Cortex of kidney (tissue), 1 donor: ENCODE measurements at places on chromosomes 2 and 18.

- no peak for DNase-seq
Observed at GRCh38 chr2:15259356-15259756, 301.8 kb downstream of the NBAS start.

- no peak for DNase-seq
Observed at GRCh38 chr18:9530226-9531009, 55.1 kb downstream of the RALBP1 start.

DNA sequence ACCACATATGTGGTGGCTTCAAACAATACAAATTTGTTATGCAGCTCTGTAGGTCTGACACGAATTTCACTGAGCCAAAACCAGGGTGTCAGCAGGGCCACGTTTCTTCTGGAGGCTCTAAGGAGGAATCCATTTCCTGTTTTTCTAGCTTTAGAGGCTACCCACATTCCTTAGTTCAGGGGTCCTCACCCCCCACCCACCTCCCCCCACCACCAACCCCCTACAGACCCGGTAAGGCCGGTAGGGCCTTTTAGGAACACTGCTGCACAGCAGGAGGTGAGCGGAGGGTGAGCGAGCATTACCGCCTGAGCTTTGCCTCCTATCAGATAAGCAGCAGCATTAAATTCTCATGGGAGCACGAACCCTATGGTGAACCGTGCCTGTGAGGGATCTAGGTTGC lies 10.6 kb upstream of the SLC39A10 start:
- DNase-seq = no peak

- no peak for DNase-seq
Observed at GRCh38 chr2:134642938-134643337, 75.9 kb downstream of the TMEM163 start.

GRCh38 chr2:239259173-239259572 lies 141.6 kb downstream of the HDAC4 start:
- DNase-seq = no peak

DNA sequence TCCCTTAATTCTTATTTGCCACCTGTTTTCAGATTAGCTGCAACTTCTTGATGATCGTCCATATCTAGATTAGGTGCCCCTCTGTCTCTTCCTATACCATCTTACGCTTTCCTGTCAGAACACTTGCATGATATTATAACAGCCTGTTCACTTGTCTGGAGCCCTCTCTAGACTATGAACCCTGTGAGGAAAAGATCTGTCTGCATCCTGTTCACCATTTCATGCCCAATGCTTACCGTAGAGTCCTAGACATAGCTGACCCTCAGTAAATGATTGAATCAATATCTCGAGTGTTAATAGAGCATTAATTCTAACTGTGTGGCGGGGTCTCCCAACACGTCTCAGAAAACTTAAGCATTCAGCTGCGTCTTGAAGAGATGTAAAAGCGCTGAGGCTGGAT lies 31.8 kb upstream of the TMEM17 start:
- DNase-seq = no peak

- no peak for DNase-seq
Observed at GRCh38 chr18:10231220-10231619, 223.2 kb upstream of the APCDD1 start.

- DNase-seq = no peak
Observed at GRCh38 chr2:223865907-223866508, 28.6 kb upstream of the AP1S3 start.

DNA sequence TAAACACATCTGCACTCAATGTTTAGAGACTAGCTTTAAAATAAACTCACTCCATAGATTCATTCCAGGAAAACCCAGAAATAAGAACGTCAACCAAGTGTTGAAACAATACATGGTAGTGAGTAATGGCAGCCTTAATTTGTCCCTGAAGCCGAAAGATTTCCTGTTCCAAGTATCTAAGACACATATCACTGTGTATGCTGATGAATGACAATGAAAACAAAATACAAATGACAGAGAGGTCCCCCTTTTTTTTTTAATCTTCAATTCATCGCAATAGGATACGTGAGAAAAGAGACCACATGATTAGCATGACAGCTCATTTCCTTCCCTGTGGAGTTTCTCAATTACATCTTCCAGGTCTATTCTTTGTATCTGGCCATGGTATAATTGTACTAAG lies 160.5 kb upstream of the STK17B start:
- no peak for DNase-seq

GRCh38 chr2:73050121-73050545 lies 21.4 kb downstream of the SFXN5 start:
- no peak for DNase-seq

- DNase-seq = no peak
Observed at GRCh38 chr2:161384864-161385263, 31.2 kb upstream of the TBR1 start.

- DNase-seq = no peak
Observed at GRCh38 chr2:101546376-101547058, 71.6 kb upstream of the RFX8 start.

GRCh38 chr2:108449410-108450130 lies 564 bp downstream of the GCC2 start:
- DNase-seq = no peak

DNA sequence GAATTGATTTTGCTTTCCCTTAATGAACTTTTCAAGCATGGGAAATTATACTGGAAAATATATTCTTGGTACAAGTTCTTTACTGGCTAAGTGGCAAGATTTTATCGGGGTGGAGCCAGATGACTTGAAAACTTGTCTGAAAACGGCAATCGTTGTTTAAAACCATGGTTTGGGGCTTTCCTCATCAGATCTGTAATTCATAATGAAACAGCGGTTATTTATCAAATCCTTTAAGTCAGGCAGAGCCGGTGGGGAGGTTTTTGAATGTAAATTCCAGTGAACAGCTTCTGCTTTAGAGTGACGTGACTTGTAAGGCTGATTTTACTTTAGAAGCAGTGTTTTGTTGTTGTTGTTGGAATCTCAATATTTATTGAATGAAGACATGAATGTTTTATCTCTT lies 2.6 kb downstream of the SEC11C start:
- DNase-seq = no peak

DNA sequence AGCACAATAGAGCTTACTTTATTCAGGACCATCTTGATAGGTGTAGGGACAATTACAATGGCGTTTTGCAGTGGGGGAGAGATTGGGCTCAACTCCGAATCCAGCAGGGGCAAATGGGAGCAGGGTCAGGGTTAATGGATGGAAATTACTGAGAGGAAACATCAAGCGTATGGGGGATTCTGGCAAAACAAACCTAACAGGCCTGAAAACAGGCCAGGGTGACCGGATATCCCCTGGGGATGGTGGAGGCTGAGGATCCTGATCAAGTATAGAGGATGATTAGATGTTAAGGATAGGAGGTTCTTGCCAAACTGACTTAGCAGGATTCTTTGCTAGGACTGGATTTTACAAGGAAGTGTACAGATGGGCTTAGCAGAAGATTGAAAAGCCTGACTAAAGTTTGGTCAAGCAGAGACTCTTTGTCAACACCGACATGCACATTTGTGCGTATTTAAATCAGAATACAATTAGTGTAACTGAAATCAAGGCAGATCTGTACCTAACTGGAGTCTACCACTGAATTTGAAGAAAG lies 54.5 kb upstream of the GPR45 start:
- DNase-seq = no peak

DNA sequence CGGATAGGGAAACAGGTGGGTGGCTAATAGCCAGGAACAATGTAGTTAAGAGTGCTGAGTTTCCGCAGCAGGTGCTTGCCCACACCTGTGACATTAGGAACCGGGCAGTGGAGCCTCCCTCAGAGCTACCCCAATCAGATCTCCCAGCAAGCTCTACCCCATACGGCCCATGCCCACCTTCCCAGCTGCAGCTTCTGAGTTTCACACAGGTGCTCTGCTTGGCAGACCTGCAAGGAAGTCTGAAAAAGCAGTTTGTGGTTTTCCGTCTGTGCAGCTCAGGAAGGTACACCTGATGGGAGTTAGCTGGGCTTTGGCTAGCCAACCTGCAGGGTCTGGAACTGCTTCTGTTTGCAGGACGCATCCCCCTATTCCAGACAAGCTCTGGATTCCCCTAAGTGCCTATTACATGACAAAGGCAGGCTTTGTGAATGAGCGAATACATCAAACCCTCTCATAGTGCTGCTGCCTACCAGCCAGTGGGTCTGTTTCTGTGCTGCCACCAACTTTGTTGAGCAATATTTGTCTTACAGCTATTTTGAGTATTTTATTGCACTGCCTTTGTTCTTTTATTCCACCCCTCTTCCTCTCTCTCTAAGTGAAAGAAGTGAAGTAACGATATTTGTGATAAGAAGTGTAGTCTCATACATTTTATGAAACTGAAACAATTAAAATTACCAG lies 24.7 kb upstream of the CEP68 start:
- no peak for DNase-seq

GRCh38 chr2:215728504-215729065 lies 284.8 kb downstream of the MREG start:
- no peak for DNase-seq

DNA sequence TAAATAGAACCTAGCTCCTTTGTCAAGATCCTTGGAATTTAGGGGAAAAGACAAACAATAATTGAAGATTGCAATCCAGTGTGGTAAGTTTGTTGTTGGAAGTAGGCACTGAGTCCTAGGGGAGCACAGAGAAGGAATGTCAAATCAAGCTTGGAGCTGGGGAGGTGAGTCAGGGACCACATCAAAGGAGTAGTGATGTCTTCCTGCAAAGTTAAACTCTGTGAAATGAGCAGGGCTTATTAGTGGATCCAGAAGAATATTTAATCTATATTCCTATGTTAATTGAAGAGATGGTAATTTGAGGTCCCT lies 41.7 kb upstream of the NABP1 start:
- no peak for DNase-seq

DNA sequence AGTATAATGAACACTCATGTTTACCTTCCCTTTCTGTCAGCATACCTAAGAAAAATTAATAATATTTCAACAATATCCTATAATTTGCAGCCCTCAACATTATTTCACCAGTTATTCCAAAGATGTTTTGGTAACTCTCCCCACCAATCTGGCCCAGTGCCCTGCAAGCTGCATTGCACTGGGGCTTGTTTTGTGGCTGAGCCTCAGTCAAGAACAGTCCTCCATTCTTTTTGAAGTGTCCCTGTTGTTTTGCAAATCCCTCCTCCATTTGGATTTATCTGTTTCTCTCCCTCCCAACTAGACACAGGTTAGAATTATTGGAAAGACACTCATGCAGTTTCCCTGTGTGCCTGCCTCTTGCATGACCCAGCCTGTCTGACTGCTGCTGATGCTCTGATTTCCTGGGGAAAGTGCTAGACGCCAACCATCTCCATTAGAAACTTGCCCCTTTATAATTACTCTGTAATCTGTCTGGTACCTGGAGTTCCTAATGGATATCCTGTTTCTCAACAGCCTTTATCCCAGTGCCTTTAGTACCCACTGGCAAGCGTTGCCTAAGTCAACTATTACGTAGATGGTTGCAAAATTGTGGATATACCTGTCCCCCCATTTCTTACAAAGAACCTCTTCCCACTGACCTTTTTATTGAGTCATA lies 60.2 kb downstream of the EIF5B start:
- DNase-seq = no peak

- DNase-seq = no peak
Observed at GRCh38 chr2:74029714-74030397, 45.1 kb downstream of the TET3 start.

- no peak for DNase-seq
Observed at GRCh38 chr2:138177693-138178092, 213.4 kb downstream of the HNMT start.

GRCh38 chr2:230227216-230227615 lies 1.7 kb downstream of the SP140 start:
- DNase-seq = no peak

DNA sequence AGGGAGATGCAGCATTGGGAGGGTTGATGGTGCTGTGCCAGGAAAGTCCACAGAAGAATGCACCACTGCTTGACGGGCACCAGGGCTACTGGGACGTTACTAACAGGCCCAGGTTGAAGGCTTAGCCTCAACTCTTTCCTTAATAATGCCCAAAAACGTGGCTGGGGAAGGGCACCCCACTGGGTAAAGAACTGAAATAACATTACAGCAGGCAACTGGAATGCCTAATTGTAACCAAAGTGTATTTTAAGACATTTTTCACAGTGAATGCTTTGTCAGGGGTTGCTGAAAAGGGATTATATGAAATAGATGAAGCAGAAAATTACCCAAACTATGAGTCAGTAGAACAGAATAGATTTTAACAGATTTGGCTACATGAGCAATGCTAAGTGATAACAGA lies 191.3 kb downstream of the CMPK2 start:
- DNase-seq = no peak

DNA sequence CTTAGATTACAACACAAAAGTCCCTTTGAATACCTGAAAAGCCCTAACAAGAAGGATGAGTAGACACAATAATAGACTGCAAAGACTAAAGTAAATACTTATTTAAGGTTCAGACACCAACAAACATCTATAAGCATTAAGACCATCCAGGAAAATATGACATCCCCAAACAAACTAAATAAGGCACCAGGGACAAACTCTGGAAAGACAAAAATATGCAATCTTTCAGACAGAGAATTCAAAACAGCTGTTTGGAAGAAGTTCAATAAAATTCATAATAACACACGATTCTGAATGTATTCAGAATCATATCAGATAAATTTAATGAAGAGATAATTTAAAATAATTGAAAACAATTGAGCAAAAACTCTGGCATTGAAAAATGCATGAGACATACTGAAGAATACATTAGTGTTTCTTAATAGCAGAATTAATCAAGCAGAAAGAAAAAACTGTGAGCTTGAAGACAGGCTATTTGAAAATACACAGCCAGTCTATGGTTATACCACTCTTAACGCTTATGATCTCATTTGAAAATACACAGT lies 1388.8 kb downstream of the DSC3 start:
- DNase-seq = no peak

DNA sequence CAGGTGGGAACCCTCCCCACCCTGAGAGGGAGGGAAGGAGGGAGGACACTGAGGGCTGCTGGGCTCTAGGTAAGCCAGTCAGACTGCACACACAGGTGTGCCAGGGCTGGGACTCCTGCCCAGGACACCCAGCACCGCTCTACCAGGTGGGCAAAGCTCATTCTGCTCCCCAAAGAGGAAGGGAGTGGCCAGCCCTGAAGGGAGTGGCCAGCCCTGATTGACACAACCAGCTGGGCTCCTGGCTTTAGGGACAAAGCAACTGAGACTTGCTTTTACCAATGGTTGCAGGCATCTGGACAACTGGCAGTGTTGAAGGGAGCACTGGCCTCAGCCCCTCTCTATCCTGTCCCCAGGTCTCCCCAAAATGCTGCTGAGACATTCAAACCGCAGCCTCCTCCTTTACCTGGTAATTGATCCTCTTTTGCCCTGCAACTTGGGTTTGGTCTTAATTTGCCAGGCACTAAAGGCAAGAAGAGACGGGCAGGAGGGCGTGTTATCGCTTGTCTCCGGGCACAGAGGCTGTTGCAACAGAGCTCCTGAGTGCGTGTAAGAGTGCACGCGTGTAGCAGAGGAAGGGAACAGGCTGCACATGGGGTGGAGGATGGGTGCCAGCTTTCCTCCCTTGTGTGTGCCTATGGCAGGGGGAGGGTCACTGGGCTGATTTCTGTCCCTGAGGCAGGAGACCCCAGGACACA lies 14.5 kb upstream of the FOSL2 start:
- DNase-seq = no peak

- DNase-seq = no peak
Observed at GRCh38 chr2:20573620-20574422, 77.1 kb downstream of the HS1BP3 start.
